ENCODE measurements at places on chromosomes 2 and 18.

- ATAC-seq = no peak
These were observed 108.0 kb downstream of the LRRC30 start for GRCh38 chr18:7338846-7339245.

GRCh38 chr18:35049111-35050027 is 8.2 kb downstream of the MAPRE2 start:
- no peak for ATAC-seq

GRCh38 chr2:33340280-33340679 is 136.2 kb upstream of the RASGRP3 start:
- no peak for ATAC-seq

DNA sequence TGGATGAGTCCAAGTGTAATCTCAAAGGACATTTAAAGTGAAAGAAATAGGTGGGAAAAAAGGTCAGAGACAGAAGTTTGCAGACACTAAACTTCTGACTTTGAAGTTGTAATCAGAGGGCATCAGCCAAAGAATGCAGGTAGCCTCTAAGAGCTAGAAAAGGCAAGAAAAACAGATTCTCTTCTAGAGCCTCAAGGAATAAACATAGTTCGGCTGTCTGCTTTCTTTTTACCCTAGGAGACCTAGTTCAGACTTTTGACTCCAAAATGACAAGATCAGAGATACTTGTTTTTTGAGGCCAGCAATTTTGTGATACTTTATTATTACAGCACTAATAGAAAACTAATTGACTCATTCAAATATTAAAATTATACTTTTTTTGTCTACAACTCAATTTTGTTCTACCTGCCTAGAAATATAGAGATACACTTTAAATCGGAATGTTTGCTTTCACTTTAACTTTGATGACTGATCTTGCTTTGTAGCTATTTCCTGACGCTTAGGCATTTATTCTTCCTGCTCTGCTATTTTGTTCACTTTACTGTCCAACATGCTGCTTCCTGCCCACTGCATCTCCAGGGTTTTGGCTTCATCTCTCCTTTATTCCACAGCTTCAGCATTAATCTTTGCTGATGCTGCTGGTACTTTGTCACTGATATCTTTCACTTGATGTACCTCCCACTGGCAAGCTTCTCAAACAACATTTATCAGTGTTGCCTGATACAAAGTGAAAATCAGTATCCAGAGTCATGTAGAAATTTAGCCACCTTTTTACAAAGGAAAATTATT is 272.5 kb downstream of the DSEL start:
- ATAC-seq = no peak

Data from esophagus mucosa (tissue), 1 donor.